ENCODE measurements at places on chromosomes 5 and 9.

DNA sequence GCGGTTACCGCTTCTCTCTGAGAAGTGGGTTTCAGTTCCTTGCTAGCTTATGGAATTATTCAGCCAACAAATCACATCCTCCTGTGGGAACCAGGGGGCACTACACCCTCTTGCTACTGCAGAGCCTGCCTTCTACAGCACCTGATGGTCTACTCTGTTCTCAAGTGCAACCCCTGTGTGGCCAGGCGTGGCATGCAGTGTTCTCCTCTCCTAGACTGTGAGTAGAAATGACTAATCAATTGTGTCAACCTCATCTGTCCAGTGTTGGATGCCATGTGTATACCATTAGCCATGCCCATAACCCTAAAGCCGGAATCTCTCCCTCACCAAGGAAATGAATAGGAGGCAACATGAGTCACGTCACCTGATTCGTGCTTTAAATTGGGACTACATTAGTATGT, 117.2 kb upstream of the LIFR start:
- no peak for DNase-seq

- peak; percentile 86 for DNase-seq
These were observed 85.4 kb upstream of the CPEB4 start for GRCh38 chr5:173802670-173803165.

- no peak for DNase-seq
These were observed 313.9 kb upstream of the TLE4 start for GRCh38 chr9:79257790-79258351.

- DNase-seq: no peak
These were observed 22.2 kb downstream of the ELL2 start for GRCh38 chr5:95939465-95939864.

- no peak for DNase-seq
These were observed 12.0 kb downstream of the LRRC26 start for GRCh38 chr9:137157618-137158415.
